ENCODE measurements at places on chromosomes 13 and 19.

GRCh38 chr13:113882716-113883115 lies 18.8 kb upstream of the GAS6 start:
- DNase-seq, result no peak

GRCh38 chr13:74017301-74018061 lies 116.7 kb downstream of the KLF12 start:
- DNase-seq, result no peak

- no peak for DNase-seq
Observed at GRCh38 chr13:31528176-31528575, 211.2 kb upstream of the RXFP2 start.

GRCh38 chr19:46081928-46082727 lies 41.3 kb upstream of the IGFL4 start:
- DNase-seq, result peak; percentile 70

- no peak for DNase-seq
Observed at GRCh38 chr13:48199404-48199946, 33.5 kb upstream of the ITM2B start.

DNA sequence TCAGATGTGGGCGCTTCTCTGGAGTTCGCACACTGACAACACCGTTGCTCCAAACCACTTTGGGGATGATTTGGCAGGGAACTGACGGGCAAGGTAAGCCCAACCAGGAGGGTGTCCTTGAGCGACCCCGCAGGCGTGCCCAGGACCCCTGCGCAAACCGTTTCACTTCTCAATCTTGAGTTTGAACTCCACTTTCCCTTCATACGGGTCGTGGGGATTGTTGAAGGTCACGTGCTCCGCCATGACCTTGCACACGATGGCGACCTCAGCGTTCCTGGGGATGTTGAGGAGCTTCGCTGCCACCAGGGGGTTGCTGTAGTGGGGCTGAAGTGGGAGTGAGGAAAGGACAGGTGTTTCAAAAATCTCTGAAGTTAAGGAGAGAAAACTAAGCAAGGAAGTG lies 8.8 kb downstream of the ATP4B start:
- DNase-seq, result no peak

DNA sequence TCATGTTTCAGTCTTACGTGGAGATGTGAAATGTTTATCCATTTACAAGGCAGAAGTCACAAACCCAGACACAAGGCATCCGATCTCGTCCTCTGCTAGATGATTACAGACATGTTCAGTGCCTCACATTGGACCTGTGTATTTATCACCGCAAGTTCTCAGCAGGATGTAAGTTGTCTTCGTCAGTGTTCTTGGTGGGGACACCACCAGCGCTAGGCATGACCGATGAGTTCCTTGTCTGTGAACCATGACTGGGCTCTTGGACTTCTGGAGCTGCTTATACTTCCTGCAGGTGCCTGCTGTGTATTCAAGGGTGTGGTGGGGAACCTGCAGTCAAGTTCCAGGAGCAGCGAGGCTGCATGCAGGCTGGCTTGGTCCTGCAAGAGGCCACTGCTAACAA lies 105.4 kb downstream of the URI1 start:
- DNase-seq, result no peak

DNA sequence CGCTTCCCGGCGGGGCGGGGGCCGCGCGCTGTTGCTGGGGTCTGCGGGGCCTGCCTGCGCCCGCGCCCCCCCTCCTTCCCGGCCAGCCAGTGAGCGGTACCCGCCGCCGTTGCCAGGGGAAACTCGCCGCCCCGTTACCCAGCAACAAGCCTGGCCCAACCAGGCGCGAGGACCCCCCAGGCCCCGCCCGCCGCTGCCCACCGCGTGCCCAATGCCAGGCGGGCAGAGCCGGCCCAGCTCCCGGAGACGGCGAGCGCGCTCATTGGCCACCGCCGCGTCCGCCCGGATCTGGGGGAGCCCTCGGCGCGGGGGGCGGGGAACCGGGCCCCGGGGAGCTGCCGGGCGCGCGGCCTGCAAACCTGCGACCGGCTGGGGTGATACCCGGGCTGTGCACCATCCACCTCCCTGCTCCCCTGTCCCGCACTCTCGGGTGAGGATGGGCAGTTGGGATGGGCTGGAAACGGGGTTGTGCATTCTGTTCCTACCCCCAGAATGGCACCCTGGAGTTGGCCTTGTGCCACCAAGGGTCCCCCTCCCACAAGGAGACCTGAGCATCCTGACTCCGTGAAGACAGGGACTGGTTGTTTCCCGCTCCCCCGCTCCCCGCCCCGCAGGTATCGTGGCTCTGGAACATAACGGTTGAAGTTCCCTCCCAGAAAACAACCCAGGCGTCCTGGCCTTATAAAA lies 8.8 kb upstream of the BBC3 start:
- peak; percentile 78 for DNase-seq

- peak; percentile 37 for DNase-seq
Observed at GRCh38 chr19:485583-486236, 10.6 kb upstream of the MADCAM1 start.

- DNase-seq, result no peak
Observed at GRCh38 chr13:110138700-110139036, 168.3 kb downstream of the COL4A1 start.

DNA sequence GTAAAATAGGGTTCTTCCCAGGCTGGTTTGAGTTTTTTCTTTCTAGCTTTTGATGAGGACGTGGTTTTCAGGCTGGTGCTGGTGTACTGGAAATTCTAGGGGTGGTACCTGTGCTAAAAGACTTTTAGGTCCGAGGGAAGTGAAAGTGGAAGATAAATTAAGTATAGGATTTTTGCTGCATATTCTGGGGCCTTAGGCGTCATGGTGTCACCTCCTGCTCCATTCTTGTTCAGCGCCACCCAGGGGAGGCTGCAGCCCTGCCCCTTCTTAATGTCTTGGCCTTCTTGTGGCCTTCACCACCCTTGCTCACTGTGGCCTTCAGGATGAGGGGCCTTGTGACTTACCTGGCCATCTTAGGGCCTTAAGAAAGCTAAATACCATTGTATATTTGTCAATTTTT lies 12.4 kb downstream of the ZNF552 start:
- DNase-seq, result no peak

GRCh38 chr13:45297456-45298205 lies 43.4 kb downstream of the TPT1 start:
- DNase-seq, result no peak

DNA sequence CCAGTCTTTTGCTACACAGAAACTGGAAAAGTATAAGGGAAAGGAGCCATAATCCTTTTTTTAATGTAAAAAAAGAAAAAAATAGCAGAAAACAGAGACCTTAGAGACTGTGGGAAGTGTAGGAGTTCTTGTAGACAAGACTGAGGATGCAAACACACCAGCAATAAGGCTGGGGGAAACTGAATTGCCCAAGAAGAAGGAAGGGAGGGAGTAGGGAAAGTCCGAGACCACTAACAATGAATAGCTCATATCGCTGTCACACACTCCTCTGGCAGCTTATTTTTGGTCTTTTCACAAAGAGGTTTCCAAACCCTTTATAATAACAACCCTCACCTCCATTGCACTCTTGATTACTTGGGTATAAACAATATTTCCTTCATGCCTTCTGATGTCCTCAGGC lies 952.0 kb downstream of the SLITRK5 start:
- DNase-seq, result no peak

DNA sequence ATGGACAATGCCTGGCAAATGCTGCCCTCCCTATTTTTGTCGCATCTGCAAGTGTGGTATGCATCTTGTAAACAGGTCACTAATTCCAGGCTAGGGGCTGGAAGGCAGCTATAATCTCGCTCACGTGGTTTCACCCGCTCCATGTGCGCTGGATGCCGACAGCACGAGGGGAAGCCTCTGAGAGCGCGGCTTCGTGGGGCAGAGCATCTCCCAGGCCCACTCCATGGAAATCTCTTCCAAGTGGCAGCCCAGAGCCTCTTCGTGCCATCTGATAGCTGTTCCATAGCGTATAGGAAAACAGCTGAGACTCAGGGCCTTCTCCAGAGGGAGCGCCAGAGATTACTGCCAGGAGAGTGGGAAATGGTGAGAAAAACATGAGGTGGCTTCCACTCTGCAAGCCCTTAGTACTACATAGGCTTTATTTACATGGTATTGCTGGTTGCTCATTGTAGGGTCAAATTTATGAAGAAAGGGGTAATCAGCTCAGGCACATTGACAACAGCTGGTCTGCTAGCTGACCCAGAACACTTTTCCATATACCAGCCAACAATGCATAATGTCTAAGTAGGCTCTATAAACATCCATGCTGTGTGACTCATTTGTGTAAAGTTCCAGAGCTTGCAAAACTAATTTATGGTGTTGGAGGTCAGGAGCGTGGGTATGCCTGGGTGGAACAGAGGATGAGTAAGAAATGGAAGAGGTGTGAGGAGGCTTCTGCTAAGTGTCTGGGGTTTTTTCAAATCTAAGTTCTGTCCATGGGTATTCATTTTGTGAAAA lies 165.2 kb downstream of the SHISA2 start:
- DNase-seq, result no peak

DNA sequence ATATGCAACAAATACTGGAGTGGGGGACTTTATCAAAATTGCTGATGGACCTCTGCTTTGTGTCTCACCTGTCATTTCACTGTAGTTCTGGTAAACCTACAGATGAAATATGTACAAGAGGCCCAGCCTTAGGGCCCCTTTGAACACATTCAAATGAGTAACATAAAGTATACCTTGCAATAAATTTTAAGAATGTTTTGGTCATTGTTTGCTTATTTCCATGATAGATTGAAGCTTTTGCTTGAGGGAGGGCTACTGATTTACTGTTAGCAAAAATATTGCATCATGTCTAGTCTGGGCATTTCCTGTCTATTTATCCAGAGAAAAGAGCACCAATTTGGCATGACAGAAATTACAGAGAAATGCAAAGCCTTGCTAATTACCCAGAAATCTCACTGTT lies 705.5 kb upstream of the PCDH9 start:
- DNase-seq, result no peak

DNA sequence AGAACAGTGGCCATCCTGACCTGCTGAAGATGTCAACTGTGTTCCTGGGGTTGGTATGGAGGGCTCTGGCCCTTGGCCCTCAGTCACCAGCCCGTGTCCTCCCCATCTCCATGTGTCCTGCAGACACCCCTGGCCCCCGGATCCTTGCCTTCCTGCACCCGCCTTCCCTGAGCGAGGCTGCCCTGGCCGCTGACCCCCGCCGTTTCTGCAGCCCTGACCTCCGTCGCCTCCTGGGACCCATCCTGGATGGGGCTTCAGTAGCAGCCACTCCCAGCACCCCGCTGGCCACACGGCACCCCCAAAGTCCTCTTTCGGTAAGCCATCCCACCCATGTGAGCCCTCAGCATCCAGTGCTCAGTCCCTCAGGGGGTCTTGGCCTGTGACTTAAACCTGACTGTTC lies 24.8 kb downstream of the HIF3A start:
- DNase-seq, result no peak

DNA sequence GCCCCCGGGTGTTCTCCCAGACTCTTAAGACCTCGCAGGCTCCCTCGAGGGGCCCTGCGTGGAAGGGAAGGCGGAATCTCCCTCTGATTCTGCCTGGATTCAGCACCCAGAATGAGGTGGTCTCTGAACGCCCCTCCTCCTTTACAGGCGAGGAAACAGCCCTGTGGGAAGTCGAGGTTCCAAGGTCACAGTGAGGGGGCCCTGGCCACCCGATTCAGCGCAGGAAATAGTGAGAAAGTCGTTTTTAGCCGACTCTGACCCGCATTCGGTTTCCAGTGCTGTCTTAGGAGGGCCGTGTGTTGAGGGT lies 1.1 kb downstream of the BSG start:
- DNase-seq, result no peak

DNA sequence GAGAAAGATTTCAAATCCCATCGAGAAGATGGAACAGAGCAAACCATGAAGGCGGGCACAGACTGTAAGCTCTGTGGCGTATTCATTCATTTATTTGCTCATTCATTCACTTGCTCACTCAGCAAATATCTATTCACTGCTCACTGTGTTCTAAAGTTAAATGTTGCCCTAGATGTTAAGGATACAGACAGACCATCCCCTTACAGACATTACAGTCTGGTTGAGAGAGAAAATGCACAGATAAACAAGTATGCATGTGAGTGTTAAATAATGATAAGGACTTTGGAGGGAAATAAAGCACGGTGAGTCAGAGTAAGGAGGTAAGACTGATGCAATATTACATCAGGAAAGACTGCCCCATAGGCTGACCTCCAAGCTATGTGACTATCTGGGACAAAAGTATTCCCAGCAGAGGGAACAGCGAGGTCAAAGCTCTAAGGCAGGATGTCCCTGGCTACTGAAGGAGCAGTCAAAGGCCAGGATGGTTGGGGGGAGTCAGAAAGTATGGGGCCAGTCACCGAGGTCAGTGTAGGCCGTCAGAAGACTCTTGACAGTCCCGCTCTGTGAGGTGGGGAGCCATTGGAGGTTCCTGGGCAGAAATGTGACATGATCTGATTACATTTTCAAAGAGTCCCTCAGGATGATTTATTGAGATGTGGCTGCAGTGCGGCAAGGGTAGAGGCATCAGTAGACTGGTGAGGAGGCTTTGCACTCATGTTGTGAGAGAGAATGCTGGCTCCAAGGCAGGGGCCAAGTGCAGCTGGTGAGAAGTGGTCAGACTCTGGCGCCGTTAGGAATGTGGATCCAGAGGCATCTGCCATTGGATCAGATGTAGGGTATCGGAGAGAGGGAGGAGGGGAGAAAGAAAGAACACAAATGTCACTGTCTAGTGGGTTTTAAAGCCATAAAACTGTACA lies 37.9 kb downstream of the MBNL2 start:
- DNase-seq, result no peak

DNA sequence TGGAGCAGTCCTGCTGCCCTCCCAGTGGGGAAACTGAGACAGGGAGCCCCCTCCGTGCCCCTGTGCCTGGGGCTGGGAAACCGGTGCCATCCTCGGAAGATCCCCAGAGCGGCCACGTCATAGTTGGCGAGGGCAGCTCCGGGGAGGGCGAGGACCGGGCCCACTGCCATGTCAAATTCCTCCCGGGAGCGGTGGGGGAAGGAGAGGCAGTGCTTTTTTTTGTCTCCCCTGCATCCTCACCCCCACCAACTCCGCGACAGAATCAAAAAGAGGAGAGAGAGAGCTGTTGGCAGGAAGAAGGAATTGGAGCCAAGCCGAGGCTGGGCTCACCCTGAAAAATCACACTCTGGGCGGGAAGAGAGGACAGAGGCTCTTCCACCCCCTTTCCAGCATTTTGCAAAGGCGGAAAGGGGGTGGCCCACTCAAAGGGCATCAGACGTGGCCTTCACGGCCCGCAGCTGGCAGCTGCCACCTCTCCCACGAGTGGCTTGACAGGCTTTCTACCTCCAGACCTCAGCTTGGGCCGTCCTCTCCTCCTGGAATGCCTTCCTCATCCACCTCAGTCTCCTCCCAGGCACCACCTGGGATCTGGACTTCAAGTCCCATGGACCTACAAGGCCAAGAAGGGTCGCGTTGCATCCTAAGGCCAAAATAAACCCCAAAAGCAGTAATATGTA lies 19.6 kb upstream of the NFIC start:
- no peak for DNase-seq

- no peak for DNase-seq
Observed at GRCh38 chr13:102873653-102874052, 27.8 kb downstream of the ERCC5 start.

- no peak for DNase-seq
Observed at GRCh38 chr13:40534456-40534855, 132.0 kb downstream of the FOXO1 start.

GRCh38 chr19:49858088-49858985 lies 7.4 kb downstream of the PTOV1 start:
- DNase-seq, result no peak

GRCh38 chr13:80524447-80525215 lies 183.7 kb upstream of the SPRY2 start:
- no peak for DNase-seq

All from iPS-NIHi11 (cell line).